Dermis microvascular lymphatic vessel endothelial cell (primary cell): ENCODE measurements at places on chromosomes 7 and 10. TPM values are rescaled to one million over a fixed set of nuclear protein-coding genes. Genes with fewer than 3 reads are reported as not detected.

DNA sequence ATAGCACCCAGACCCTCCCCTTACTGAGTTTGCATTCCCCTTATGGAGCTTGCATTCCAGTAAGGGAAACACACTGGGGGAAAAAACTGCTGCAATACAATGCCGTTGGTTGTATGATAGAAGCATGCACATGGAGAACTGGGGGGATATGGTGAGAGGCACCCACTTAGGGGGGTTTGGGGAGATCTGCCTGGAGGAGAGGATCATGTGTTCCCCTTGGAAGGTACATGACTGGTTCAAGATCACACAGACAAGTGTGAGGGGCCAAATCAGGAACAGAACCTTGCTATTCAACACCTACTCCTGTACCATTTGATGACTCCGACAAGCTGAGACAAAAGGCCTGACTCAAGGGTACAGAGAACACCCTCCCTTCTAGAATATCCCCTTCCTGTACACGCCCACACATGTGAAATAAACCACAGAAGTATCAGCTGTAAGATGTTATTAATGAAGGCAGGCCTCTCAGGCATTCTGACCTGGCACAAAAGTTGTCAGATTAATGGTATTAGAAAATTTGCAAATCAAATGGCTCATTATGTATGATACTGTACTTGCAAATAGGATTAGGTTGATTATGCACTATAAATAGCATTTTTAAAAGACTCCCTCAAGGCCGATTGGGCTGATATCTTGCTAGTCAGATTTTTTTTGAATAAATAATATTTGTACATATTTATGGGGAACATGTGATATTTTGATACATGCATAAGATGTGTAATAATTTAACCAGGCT is 122.2 kb downstream of the NPY start:
- no peak for DNase-seq

DNA sequence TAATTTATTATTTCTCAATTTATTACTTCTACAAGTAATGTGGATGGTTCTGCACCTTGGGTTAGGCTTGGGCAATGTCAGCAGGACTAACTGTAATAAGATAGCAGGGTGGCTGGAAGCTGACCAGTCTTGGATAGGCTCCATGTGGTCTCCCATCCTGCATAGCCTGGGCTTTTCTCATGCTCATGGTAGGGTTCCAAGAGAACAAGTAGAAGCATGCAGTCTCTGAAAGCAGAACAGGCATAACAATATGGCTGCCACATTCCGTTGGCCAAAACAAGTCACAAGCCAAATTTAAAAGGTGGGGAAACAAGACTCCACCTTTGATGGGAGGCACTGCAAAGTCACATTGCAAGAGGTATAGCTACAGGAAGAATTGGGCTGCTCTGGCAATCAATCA is 98.6 kb upstream of the MDFIC start:
- DNase-seq: no peak

- no peak for DNase-seq
These were observed 97.9 kb downstream of the DOCK1 start for GRCh38 chr10:127003032-127003685.

- DNase-seq: no peak
These were observed 14.6 kb downstream of the EPC1 start for GRCh38 chr10:32332299-32332750.

DNA sequence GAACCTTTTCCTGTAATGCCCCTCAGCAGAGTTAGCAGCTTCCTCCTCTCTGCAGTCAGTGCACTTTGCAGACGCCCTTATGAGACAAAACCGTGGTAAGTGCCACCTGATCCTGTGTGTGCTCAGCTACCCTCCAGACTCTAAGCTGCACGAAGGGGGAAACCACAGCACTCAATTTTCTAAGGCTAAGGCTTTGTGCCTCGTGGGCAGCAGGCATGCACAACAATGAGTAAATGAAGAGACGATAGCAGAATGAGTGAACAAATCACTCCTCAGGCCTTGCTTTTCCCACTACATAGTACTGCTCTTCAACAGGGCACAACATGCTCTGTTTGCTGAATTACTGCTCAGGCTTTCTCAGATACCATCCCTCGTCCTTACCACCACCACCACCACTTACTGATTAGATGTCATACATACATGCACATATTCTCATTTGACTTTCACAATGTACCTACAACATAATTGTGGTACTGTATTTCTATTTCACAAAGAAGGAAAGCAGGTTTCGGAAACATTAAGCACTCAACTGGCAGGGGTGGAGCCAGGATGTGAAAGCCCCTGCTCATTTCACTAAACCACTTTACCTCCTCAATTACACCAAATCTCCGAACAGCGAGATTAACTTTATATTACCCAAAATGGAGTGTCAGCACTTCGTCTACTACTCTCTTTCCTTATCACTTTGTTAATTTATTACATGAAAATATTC is 85.4 kb downstream of the ICA1 start:
- DNase-seq: no peak

- DNase-seq: no peak
These were observed 3.6 kb downstream of the SFXN4 start for GRCh38 chr10:119161680-119162451.

DNA sequence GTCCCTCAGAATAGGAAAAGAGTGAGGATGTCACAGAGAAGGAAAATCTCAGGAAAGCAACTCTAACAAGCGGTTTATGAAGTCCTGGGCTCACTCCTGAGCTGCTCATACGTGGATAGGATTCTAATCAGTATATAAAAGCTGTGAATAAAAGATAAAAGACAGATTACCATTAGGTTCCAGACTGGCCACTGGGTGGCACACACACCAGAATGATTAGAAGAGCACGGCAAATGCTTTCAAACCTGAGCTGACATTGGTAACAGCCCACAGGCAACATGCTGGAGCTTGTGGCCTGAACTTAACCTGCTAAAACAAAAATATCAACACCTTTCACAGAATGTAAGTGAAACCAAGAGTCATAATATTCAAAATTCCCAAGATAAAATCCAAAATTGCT is 370.8 kb downstream of the GRID1 start:
- DNase-seq: peak; percentile 5

Gene NDUFB2
- total RNA-seq: 119 and 146 TPM in 2 replicates
